Transverse colon (tissue), 4 donors: ENCODE measurements at places on chromosomes 2 and 18. TPM values are rescaled to one million over a fixed set of nuclear protein-coding genes. Genes with fewer than 3 reads are reported as not detected.

DNA sequence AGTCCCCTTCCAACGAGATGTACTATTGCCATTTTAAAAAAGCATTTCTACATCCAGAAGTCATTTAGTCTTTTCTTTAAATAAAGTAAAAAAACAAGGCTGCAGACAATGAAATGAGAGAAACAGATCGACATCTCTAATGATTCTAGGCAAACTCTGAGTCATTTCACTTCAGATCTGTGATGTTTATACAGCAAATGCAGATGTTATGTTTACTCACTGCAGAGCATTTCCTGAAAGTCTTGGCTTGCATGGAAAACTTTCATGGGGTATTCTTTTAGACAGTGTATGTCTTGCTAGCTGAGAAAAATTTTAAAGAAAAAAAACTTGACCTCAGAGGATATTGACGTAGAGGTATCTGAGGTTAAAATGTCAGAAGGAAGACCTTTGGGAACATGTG, 797.4 kb downstream of the CNTNAP5 start:
- DNase-seq: no peak

Gene COL4A4
- total RNA-seq: 1.5 TPM

DNA sequence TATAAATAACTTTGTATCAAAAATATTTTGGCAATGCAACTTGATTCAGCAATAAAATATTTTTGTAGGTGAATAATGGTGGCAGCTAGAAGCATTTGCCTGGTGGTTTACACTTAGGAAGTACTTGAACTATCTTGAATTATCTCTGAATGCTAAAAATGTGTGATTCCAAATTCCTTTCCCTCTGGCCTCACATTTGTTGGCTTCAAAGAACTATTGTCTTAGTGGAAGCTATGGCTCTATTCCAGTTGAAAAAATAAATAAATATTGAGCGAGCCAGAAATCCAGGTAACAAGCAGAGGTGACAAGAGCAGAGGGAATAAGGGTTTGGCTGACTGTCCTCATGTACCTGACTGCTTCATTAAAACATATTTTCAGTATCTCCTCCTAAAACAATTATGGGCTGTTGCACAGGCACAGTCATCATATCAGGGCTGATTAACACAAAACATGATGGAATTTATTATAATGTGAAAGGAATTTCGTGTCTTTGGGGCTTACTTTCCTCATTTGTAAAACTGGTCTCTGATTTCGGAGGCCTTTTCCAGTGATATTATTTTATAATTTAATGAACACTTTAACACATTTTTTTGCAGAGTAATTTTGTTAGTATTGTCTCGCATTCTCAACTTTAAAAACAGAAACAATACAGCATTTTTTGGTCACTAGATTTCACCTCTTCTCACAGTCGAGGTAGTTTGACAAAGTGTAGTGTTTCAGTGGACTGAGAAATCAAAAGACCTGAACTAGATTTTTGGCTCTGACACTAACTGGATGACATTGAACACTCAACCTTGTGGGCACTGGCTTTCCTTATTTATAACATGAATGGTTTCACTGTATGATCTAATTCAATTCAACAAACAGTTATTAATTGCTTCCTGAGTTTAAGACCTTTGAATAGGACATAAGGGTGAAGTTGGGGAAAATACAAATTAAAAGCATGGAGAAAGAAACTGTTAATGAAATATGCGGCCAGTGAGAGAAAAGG, 7.8 kb upstream of the CAVIN2 start:
- no peak for DNase-seq

- DNase-seq: no peak
Measured at GRCh38 chr2:146239392-146240135, 1605.3 kb upstream of the ACVR2A start.

DNA sequence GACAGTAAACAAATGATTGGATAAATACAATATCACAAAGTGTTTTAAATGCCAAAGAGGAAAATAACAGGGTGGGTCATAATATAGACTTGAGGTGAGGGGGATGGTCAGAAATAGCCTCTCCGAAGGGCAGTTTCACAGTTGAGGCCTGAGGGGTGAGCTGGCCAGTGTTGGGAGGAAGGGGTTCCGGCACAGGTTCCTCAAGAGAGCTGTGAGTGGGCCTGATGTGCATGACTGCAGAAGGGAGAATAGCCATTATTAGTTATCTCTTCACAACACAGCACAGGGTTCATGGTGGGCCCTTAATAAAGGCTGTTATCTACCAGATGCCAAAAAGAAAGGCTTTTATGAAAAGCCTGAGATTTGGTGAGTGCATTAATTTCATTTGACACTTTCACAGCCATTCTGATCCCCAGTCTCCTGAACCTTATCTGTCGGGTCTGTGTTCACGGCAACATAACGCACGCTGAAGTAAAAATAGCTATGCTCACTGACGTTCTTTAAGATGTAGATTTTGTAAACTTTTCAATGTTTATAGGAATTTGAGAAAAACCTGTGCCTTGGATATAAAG, 39.6 kb downstream of the POLR1A start:
- DNase-seq: no peak
